ENCODE measurements at places on chromosomes 6 and 20.

- DNase-seq, result no peak
Observed at GRCh38 chr6:3687847-3688246, 63.7 kb downstream of the PXDC1 start.

DNA sequence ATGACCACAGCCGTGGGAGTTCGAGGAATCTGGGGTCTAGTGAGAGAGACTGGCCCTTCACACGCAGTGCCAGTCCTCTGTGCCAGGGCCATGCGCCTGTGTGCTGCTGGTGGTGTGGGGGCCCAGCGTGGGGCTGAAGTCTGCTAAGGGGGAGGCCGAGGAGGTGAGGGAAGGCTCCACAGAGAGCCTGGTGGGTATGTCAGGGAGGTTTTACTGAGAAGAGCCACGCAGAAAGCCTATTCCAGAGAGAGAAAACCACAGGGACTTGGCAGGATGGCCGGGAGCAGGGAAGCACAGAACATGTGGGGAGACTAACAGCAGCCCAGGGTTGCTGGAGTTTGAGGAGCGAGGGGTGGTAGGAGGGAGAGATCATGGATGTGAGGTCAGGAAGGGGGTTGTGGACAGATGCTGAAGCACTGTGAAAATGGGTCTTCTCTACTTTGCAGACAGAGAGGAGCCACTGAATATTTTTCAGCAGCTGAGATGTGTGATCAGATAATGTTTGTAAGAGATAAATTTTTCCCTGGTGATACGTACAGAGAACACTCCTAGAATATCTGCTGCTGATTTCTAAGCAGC is 35.3 kb downstream of the DUSP22 start:
- no peak for DNase-seq

- no peak for DNase-seq
Observed at GRCh38 chr6:137978252-137978896, 111.3 kb downstream of the TNFAIP3 start.

- no peak for DNase-seq
Observed at GRCh38 chr6:45923831-45924391, 91.7 kb downstream of the CLIC5 start.

GRCh38 chr6:138863321-138863720 is 67.4 kb downstream of the ECT2L start:
- DNase-seq, result no peak

- DNase-seq, result peak; percentile 52
Observed at GRCh38 chr6:166626177-166627032, 646 bp downstream of the RPS6KA2 start.

DNA sequence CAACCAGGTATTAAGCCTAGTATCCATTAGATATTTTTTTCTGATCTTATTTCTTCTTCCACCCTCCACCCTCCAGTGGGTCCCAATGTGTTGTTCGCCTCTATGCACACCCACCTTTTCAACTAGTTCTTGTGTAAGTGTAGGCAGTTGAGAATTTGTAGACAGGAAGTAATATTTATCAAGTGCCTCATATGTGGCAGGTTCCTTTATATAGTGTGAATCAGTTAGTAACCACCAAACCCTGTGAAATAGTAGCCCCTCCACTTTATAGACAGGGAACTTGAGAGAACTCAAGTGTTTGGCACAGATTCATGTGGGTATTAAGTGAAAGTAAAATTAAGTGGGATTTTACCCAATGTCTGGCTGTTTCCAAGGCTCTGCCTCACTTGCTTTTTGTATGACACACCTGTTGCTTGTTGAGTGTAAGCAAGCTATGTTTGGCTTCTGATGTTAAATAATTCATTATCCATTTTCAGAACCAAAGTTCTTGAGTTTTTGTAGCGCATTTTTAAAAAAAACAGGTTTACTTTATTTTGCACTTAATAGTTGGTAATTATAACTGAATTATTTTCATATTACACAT is 24.8 kb downstream of the AFDN start:
- DNase-seq, result peak; percentile 71

GRCh38 chr20:41776421-41776820 is 158.2 kb upstream of the CHD6 start:
- DNase-seq, result no peak

GRCh38 chr20:17442588-17442987 is 88.6 kb downstream of the BFSP1 start:
- DNase-seq, result no peak

DNA sequence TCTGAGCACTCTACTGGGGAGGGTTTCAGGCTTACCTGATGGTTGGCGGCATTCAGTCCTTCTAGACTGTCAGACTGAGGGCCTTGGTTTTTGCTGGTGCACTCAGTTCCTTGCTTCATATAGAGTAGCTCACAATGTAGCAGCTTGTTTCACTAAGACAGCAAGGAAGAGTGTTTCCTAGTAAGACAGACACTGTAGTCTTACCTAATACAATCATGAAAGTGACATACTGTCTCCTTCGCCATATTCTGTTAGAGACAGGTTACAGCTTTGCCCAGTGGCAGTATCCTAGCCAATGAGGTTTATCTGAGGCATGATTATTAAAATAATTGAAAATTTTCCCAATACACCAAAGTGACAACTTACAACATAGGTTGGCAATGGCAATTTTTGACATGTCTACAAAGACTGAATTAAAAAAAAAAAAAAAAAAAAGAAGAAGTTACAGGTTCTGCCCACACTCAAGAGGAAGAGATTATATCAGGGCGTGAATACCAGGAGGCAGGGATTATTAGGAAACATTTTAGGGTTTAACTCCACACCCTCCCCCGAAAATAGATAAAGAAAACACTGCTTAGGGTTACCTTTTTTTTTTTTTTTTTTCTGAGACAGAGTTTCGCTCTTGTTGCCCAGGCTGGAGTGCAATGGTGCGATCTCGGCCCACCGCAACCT is 66.8 kb downstream of the SCAND1 start:
- no peak for DNase-seq

GRCh38 chr20:49885558-49886332 is 29.6 kb downstream of the SPATA2 start:
- DNase-seq, result no peak

DNA sequence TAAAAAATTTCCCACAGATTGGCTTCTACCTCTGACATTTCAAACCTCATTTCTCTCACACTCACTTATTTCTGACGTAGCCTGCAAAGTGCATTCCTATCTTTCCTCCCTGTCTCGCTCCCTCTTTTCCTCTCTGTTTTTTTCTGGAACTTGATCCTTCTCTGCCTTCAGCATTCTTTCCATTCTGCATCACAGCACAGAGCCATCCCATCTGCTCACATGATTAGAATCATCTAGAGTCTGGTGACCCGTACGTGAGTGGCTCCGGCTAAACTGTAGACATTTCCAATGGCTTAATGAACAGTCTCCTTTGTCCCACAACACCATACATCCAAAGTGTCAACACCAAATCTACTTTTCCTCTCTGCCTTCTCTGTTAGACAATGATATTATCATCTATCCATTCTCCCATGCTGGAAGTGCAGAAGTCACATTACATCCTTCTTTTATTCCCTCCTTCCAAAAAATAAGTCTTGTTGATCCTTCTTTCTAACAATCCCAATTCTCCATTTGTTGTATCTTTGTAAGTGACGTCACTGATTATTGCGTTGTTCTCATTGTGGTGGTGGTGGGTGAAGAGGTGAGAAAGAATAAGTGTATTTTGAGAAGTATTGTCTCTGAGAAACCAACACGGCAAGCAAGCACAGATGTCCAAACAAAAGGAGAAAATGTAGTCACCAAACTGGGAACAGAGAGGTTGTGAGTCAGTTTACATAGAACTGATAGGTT is 41.6 kb downstream of the OPRM1 start:
- DNase-seq, result no peak

GRCh38 chr6:61953851-61954250 is 332.2 kb downstream of the KHDRBS2 start:
- no peak for DNase-seq

- DNase-seq, result no peak
Observed at GRCh38 chr20:4320291-4320690, 304.9 kb upstream of the RNF24 start.

Measured in DMS79 treated with DMSO at 0.1 percent for 48 hours (cell line).